ENCODE measurements at places on chromosomes 2 and 18.
A peak's percentile ranks its signal among the peaks of the same experiment; 100 is the strongest.

- DNase-seq, result peak; percentile 13
Measured at GRCh38 chr2:9764153-9764778, 79.0 kb upstream of the TAF1B start.

- no peak for DNase-seq
Measured at GRCh38 chr18:8358033-8358765, 251.0 kb upstream of the RAB12 start.

GRCh38 chr18:68735483-68736343 is 20.8 kb upstream of the TMX3 start:
- no peak for DNase-seq

DNA sequence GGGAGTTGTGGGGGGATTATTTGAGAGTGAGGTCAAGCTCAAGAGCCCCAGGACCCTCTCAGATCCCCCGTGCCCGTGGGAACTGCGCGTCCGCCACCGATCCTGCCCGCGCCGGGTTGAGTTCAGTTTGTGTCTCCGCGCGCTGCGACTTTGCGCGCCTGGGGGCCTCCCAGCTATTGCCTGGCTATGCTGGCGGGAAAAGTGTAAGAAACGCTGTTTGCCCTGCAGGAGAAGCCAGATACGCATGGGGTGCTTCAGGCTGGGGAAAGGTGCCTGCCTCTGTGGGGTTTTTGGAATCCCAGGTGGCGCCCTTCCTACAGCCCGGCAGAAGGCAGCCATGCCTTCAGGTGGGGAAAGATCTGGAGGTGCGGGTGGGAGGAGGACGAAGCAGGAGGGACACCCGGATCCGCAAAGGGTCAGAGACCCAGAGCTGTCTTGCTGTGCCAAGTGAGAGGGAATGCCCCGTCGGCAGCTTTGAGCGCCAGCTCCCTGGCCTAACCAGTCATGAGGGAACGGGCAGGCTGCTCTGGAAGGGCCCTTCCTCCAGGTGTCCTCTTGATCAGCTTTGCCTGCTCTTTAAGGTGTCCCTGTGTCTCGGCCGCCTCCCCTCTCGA is 22.5 kb downstream of the TEX44 start:
- DNase-seq, result no peak

DNA sequence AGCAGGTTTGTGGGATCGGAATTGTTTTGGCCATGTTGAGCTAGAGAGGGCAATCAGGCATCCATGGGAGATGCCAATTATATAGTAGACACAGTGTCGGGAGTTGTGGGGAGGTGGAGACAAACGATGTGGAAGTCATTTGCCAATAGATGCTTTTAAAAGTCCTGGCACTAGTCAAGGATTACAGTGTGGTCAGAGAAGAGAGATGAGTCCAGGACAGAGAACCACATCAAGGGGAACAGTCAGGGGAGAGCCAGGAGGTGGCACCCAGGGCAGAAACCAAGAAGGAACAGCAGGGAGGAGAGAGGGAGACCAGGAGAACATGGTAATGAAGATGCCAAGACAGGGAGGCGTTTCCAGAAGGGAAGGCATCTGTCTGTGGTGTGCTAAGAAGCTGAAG is 81.2 kb downstream of the ARL4C start:
- no peak for DNase-seq

Data from NCI-H2029 treated with DMSO at 0.1 percent for 48 hours (cell line).